GM23248 (cell line): ENCODE measurements at places on chromosomes 13 and 19.

- DNase-seq, result no peak
These were observed 11.6 kb downstream of the ZNRF4 start for GRCh38 chr19:5466814-5467291.

- DNase-seq, result peak; percentile 34
These were observed 592.5 kb downstream of the KCTD12 start for GRCh38 chr13:76293751-76294150.

DNA sequence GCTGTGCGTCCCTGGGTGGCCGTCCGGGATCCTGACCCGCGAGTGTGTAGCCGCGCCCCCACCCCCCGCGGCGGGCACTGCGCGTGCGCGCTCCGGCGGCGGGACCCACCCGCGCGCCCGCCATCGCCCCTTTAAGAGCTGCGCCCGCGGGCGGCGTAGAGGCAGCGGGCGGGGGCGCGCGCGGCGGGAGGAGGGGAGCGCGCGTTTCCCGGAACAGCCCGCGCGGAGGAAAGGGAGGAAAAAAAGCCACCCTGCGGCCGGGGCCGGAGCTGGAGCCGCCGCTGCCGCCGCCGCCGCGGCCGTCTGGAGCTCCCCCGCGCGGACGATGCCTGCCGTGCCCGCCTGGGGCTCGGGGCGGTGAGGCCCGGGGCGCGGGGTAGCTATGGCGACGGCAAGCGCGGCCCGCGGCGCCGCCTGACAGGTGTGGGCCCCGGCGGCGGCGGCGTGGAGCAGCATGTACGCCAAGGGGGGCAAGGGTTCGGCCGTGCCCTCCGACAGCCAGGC is at the start of gene SSBP4:
Gene SSBP4 (plus strand): TSS at position 204 of the 504 bp plus-strand sequence. CDS start 251 bp downstream, at position 455.
- DNase-seq, result peak; percentile 93

DNA sequence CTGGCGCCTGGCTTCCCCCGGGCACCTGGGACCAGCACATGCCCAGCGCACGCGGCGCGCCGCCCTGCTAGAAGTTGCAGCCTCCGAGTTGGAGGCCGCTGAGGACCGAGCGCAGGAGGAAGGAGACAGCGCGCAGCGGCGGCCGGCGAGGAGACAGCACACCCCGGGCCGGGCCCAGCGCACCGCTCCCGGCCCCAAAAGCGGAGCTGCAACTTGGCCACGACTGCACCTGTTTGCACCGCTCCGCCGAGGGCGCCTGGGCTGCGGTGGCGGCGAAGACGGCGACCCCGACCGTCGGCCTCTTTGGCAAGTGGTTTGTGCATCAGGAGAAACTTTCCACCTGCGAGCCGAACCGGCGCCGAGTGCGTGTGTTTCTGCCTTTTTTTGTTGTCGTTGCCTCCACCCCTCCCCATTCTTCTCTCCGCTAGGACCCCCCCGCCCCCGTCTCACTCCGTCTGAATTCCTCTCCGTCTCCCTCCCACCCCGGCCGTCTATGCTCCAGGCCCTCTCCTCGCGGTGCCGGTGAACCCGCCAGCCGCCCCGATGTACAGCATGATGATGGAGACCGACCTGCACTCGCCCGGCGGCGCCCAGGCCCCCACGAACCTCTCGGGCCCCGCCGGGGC is at the start of gene SOX1:
Gene SOX1 (plus strand): TSS at position 34 of the 626 bp plus-strand sequence. CDS start 510 bp downstream, at position 544.
- no peak for DNase-seq

- peak; percentile 70 for DNase-seq
These were observed 1.9 kb upstream of the TSC22D1 start for GRCh38 chr13:44578067-44578400.

- no peak for DNase-seq
These were observed 541.0 kb downstream of the PCDH9 start for GRCh38 chr13:66689037-66689619.

DNA sequence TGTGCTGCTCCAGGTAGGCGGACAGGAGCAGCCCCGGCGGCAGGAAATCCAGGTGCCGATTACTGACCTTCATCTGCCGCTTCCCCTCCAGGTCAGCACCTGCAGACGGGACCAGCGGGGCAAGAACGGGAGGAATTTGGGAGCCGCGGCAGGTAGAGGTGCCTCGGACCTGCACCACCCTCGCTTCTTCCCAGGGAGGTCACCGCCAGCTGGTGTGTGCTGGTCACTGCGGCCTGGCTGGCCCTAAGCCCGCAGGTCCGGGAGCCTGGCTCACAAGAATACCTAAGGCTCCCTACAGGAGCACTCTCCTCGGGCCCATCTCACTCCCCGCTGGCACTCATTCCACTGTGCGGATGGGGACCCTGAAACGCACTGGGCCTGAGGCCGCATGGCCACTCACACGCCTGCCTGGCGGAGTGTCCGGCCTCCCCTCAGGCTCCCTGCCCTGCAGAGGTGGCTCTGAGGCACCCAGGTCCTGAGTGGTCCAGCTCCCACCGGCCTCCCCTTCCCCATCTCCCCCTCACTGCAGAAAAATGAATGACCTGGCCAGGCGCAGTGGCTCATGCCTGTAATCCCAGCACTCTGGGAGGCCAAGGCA is 4.3 kb downstream of the RNU6-9 start:
- no peak for DNase-seq

DNA sequence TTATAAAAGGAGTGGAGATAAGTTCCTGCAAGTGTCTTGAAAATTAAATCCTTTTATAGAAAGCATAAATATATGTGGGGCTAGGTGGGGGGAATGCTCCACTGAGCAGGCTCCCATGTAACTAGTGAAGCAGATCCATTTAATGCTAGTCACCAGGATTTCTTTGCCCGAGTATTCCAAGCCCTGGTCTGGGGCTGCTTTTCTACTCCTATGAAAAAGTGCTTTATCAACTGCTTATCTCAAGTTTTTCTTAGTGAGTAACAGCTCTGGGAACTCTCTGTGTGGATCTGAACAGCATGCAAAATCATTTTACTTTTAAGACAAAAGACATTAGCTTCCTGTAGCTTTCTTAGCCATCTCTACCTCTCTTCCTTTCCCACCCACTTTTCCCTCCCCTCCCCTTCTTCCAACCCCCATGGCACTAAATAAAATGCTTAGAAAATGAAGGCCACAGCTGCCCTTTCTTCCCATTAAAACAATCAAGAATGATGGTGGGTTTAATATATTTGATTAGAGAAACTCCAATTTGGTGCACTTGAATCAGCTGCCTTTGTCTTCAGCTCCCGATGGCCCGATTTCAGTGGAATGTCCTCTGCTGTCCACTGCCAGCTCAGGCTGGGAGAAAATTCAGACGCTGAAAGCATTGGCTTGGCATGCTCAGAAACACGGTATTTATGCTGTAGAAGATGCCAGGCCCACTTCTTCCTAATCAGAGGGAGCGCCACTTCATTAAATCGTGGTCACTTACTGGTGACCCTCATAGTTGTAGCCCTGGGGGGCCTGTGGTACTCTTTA is 475.1 kb downstream of the FOXO1 start:
- DNase-seq, result peak; percentile 40

- DNase-seq, result peak; percentile 88
These were observed 6.4 kb downstream of the GRTP1 start for GRCh38 chr13:113357529-113357928.

GRCh38 chr13:34070544-34071303 is 252.8 kb downstream of the RFC3 start:
- no peak for DNase-seq

- no peak for DNase-seq
These were observed 851.0 kb downstream of the DIAPH3 start for GRCh38 chr13:59312776-59313175.

- no peak for DNase-seq
These were observed 369.9 kb upstream of the ZNF507 start for GRCh38 chr19:31975461-31975860.

DNA sequence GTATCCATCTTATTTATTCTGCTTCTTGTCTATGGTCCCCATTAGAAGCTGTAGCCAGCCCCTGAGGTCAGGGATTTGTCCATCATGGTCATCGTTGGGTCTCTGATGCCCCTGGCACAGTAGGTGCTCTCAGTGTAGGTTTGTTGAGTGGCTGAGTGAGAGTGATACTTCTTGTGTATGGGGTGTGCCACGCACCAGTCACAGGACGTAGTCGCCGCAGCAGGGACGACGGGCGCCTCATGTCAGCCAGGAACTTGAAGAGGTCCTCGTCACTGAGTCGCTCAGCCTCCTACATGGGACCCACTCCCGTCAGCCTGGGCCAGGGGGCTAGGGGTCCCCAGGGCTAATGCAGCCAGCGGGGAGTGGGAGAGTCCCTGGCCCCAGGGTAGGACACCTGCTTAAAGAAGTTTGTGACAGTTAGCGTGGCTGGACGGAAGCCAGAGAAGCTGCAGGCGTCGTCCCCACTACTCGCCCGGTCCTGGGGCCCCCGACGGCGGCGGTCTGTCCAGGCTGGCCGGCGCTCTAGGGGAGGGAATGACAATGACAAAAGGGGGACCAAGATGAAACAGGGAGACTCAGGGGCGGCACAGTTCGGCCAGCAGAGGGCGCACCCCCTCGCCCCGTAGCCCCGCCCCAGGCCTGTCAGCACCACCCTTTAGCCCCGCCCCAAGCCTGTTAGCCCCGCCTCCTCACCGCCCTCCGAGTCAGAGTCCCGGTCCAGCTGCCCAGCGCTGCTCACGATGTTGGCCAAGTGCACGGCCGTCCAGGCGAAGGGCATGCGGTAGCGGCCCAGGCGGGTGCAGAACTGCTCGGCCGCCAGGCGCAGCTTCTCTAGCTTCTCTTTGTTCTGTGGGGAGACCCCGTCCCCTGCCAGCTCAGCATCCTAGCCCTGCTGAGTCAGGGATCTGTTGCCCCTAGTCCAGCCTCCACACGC is 3.7 kb downstream of the ANGPTL8 start:
- peak; percentile 85 for DNase-seq

DNA sequence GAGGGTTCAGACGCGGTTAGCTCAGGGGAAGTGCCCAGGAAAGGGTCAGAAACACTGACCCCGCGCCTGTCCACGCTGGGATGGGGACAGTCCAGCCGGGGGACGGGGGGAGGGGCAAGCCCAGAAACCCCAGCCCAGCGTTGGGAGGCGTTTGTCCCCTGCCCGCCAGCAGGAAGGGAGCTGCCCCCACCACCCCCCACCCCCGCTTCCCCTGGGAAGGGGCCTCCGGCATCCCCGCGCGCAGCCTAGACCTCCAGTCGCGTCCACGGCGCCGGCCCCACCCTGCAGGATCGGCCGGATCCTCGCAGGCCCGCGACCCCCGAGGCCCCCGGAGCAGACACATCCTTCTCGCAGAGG is 277 bp downstream of the GIPC1 start:
- no peak for DNase-seq

DNA sequence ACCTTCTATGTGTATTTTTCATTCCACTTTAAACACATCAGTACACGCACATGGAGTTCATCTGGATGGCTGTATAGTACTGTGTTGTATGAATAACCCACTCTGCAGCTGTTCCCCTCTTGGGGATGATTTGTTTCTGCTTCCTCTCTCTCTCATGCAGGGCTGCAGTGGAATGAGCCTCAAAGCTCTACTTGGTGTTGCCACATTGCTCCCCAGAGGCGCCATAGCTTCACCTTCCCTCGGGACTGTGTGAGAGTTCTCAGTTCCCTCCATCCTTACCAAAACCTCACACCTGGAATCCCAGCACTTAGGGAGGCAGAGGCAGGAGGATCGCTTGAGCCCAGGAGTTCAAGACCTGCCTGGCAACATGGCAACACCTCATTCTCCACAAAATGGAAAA is 28.4 kb upstream of the GPR183 start:
- DNase-seq, result no peak

GRCh38 chr13:46354156-46355087 is 32.6 kb downstream of the RUBCNL start:
- peak; percentile 97 for DNase-seq

- no peak for DNase-seq
These were observed 341.4 kb downstream of the PCDH9 start for GRCh38 chr13:66888698-66889097.

DNA sequence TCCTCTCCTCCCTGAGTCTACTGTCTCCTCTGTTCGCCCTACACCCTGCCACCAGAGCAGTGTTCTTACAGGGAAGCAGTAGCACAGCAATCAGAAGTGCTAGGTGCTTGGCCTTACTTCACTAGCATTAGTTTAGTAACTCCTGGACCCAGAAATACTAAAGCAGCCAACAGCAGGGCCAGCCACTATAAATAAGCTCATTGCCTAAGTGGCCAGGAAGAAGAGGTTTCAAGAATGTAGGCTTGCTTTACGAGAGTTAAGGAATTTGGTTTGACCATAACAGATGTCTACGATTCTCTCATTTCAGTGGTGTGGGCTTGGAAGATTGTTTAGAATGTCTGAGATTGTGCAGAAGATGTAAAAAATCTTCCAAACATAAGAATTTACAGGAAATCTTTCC is 103.3 kb downstream of the ZAR1L start:
- DNase-seq, result peak; percentile 85

GRCh38 chr19:9075064-9075949 is 11.6 kb upstream of the OR1M1 start:
- peak; percentile 83 for DNase-seq
